Esophagus squamous epithelium (tissue), 5 donors: ENCODE measurements at places on chromosomes 2 and 18.

DNA sequence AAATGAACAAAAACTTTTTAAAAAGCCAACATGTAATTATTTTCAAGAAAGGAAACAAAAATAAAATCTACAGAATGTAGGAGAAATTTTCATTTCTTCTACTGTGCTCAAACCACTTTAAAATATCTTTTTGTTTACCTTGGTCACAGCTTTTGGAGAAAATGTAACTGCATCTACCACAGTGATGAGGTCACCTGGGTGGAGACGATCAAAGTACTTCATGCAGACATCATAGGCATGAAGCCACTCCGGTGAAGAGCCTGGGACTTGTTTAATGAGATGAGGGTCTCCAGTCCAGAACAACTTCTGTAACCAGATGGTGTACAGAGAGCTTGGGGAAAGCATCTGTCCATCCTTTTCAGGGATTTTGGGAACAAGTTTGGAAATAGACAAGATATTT lies 285.8 kb downstream of the NBAS start:
- DNase-seq = no peak

GRCh38 chr2:146853741-146854444 lies 990.9 kb upstream of the ACVR2A start:
- DNase-seq = no peak

- no peak for DNase-seq
These were observed 41.9 kb downstream of the ALK start for GRCh38 chr2:29879456-29879855.

DNA sequence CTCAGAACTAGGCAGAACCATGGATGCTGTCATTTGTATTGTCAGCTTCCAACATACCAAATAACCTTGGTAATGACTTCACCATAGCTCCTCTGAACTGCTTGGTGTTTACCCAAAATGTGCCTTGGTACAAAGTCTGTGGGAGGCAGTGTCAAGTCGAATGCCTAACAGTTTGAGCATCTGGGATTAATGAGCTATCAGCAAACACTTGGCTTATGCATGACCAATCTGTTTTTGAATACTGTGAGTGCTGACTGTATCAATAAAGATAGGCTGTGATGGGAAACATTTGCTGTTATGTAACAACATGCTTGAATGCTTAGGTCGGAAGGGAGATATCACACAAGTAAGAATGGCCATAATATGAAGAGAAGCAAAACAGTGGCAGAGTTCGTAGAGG lies 455.4 kb downstream of the CMPK2 start:
- no peak for DNase-seq

DNA sequence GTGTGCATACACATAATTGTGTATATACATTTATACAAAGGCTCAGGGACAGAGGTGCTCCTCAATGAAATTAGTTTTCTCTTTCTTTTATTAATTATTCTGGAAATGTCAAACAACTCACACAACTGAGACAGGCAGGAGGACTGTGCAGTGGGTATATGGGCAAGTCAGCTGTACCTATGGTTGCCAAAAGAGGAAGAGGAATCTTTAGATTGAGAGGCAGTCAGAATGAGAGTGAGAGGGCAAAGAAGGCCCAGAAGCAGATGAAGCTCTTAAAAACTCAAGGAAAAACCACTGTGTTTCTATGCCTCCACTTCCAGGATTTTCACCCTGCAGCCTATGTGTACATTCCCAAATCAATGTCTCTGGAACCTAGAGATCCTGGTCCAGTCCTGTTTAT lies 79.1 kb downstream of the CACNB4 start:
- DNase-seq = no peak

- no peak for DNase-seq
These were observed 381.9 kb downstream of the KCNJ3 start for GRCh38 chr2:155080373-155080772.

GRCh38 chr2:39648580-39648979 lies 17.1 kb upstream of the TMEM178A start:
- DNase-seq = no peak

GRCh38 chr2:51995293-51995692 lies 963.4 kb upstream of the NRXN1 start:
- DNase-seq = no peak

DNA sequence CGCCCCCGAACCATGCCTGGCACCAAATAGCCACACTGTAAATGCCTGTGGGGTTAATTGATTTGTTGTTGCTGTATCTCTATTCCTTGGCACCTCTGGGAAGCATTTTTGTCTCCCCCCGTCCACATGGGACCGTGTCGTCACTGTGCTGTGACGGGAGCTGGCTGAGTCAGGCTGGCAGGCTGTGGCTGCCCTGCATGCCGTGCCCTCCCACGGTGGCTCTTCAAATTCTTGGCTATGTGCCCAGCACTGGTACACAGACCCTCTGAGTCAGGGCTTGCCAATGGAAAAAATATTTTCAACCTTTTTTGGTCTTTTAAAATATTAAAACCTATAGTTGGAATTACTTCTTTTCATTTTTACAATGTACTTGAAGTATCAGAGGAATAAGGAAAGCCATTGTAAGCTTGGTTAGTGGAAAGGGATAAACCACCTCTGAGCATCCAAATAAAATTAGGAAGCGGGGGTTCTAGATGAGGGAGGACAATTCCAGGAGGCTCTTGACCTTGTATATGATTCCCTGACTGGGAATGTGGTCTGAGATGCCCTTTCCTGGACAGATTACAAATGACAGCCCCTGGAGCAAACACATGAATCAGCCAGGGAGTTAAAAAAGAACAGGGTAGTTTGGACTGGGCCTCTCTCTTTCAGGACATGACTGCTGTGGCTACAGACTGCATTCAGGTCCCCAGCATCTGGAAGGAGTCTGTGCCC lies 59.4 kb downstream of the DGKD start:
- no peak for DNase-seq

DNA sequence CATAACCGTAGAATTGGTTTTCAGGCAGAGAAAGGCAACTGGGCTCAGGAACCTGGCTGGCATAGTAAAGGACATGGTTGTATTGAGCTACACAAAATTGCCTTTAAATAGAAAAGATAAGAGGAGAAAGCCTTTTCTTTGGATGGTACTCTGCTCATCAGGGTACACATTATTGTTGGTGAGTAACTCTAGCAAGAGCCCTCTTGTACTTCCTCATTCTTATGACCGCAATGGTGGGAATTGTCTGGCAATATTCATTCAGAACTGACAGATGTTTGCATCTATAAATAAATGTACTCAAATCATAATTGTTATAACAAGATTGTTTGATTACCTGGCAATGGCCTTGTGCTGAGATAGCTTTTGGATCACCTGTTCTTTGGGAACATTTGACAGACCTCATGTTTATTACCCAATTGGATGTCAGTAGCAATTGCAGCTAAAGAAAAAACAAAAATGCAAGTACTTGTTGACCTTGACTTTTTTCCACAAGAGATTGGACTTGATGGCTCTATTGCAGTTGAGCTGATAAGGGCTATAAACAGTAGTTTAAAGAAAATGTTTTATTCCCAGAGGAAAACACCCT lies 43.9 kb downstream of the MEIS1 start:
- no peak for DNase-seq

GRCh38 chr2:73842739-73843019 lies 13.9 kb downstream of the STAMBP start:
- DNase-seq = no peak

DNA sequence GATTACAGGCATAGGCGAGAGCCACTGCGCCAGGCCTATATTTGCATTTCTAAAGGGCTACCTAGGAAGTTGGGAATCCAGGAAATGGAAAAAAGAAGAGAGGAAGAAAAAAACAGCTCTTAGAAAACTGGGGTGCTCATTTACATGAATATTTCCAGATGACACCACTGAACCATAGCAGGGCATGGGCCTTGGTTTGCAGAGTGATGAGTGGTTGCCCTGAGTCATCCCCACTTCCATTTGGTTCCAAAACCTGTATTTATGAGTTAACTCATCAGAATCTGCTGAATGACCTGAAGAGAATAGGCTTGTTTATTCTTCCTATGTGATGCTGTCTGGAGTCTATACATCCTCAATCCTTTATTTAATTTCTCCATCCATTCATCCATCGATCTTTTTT lies 36.2 kb downstream of the EHD3 start:
- no peak for DNase-seq

- no peak for DNase-seq
These were observed 28.8 kb downstream of the CUL3 start for GRCh38 chr2:224556381-224556780.

DNA sequence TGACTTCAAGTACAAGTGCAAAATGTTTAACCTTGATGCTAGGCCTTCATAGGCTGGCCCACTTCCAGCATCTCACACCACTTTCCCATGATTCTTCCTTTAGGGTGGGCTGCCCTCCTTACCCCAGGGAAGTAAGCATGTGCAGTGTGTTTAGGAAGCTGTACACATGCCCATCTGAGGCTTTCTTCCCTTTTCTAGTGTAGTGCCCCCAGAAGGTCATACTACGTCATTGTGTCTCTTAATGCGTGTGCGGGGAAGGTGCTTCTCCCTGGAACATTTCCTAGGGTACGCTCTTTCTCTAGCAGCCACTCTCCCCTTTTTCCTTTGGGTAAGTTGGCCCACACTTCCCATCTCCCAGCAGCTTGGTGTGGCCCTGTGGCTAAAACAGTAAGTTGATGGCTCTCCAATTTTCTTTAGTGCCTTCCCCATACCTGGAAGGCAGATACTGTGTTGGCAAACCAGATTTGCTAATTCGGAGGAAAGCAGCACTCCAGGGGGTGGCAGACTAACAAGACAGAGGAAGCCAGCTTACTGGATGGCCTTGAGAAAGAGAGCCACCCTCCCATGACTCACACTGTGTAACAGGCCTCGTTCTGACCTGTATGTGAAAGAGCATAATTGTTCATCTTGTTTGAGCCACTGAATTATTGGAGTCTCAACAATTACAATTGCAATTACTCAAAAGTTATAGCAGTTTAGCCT lies 1.1 kb upstream of the SULT6B1 start:
- DNase-seq = no peak

DNA sequence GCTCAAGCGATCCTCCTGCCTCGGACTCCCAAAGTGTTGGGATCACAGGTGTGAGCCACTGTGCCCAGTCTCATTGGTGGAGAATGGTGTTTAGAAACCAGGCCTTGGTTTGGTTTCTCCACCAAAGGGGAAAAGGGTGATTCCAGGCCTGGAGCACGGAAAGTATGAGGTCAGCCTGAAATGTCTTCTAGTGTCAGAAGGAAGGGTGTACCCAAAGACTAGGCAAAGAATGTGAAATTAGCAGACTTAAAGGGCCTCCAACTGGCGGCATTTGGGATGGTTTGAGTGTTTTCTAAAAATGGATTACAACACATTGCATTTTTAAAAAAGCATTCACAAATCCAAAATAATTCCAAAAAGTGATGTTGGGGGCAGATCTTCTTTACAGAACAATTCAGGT lies 139.6 kb downstream of the SH3BP4 start:
- no peak for DNase-seq

GRCh38 chr2:172900871-172901270 lies 165.2 kb downstream of the RAPGEF4 start:
- no peak for DNase-seq

- DNase-seq = no peak
These were observed 43.6 kb upstream of the SLC14A2 start for GRCh38 chr18:45571714-45572113.

DNA sequence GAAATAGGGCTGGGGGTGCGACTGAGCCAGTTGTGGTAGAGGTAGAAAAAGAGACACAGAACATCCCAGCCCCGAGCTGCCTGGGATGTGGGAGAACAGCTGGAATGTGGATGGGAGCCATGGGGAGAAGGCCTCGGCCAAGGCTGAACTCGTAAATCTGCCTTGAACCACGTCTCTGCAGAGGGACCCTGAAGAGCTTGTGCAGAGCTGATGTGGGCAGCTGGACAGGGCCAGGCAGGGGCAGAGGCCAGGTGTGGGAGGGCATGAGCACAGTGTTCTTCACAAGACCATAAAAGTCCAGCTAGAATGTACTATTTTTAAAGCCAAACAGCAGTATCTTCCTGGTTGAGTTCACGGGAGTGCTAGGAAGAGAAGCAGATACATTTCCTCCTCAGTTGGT lies 5.7 kb downstream of the TCF23 start:
- no peak for DNase-seq

GRCh38 chr2:69175790-69176715 lies 163.1 kb downstream of the ANTXR1 start:
- no peak for DNase-seq

GRCh38 chr2:219870041-219870440 lies 242.6 kb downstream of the SLC4A3 start:
- no peak for DNase-seq

GRCh38 chr2:197191940-197192322 lies 118.6 kb downstream of the ANKRD44 start:
- no peak for DNase-seq

DNA sequence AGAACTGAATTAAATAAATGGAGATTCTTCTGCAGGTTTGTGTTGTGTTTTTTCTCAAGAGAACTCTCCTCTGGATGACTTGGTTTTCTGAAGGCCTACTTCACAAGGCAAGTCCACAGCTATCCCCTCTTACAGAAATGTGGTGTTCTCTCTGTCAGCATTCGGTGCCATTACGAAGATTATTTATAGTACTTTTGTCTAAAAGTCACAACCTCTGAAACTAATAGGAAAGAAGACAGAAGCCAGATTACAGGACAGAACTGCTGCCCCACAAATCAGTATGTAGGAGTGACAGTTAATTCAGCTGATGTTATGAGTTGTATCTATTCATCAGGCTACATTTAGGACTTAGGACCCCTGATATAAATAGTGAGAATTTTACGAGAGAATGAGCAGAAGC lies 413.5 kb downstream of the TMX3 start:
- DNase-seq = no peak
